ENCODE measurements at places on chromosomes 11 and 22.

GRCh38 chr22:44974454-44974853, 35.4 kb downstream of the PHF21B start:
- no peak for DNase-seq

GRCh38 chr11:14773755-14774154, 118.3 kb downstream of the CYP2R1 start:
- DNase-seq, result no peak

GRCh38 chr11:77411137-77411707, 62.7 kb downstream of the PAK1 start:
- DNase-seq, result no peak

- peak; percentile 94 for DNase-seq
Observed at GRCh38 chr22:37196539-37197450, 8.7 kb upstream of the C1QTNF6 start.

DNA sequence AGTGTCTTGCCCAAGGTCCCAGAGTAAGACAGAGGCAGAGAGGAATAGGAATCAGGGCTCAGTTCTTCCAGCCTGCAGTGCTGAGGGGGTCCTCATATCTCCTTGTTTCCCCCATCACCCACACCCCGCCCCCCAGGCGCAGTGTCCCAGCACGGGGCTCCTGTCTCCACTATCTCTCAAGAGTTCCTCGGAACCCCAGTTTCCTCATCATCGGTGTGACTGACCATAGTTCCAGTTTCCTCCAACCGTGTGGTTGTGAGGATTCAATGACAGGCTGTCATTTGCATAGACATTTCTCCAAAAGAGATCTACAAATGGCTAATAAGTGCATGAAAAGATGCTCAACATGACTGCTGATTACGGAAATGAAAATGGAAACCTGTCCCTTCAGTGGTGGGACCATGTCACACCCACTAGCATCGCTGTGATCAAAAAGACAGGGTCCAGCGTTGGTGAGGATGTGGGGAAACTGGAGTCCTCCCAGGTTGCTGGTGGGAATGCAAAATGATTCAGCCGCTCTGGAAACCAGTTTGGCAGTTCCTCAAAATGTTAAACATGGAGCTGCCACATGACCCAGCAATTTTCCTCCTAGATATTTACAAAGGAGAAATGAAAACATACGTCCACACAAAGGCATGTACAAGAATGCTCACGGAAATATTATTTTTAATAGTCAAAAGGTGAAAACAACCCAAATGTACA, 31.8 kb upstream of the PDGFB start:
- no peak for DNase-seq

Measured in M059J (cell line).